ENCODE measurements at places on chromosomes 7 and 10.

DNA sequence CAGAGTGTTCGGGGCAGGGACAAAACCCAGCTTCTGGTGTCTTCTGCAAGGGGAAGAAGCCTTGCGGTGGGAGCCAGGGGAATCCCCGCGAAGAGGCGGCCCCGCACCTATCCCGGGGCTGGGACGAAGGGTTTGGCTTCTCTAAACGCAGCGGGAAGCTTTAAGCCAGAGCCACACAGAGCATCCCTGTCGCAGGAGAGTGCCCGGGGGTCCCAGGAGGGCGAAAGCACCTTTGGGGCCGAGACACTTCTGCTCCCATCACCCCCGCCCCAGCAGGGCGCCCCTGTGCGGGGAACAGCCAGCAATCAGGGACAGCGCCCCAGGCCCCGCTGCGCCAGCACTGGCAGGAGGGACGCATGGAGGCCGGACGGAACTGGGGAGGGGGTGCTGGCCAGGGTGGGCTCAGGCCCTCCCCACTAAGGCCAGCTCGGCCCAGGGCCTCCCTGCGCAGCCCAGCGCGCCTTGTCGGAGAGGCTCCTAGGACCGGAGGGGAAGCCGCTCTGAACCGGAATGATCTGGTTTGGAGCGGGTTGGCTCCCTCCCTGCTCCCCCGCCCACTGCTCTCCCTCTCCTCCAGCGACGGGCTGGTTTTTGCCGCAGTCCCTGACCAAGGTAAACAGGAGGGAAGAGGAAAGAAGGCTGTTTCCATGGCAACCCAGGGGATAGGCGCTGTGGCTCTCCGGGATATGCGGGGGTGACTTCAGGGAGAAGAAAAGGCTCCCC is 63.9 kb downstream of the TMEM209 start:
- DNase-seq, result peak; percentile 84

GRCh38 chr7:3404501-3404900 is 103.4 kb downstream of the SDK1 start:
- no peak for DNase-seq

GRCh38 chr10:91289305-91289704 is 68.8 kb downstream of the PCGF5 start:
- DNase-seq, result no peak

- DNase-seq, result no peak
Observed at GRCh38 chr10:73648975-73649829, 6.6 kb downstream of the SYNPO2L start.

GRCh38 chr7:83835424-83835823 is 186.5 kb upstream of the SEMA3E start:
- DNase-seq, result no peak

GRCh38 chr10:59362144-59362958 is at the start of gene FAM13C:
TSS of gene FAM13C (minus strand) at chr10:59362549. CDS start at chr10:59362460, 89 bp downstream.
- DNase-seq, result peak; percentile 70

- DNase-seq, result no peak
Observed at GRCh38 chr10:46515366-46515765, 41.1 kb downstream of the GPRIN2 start.

GRCh38 chr7:127916735-127917134 is 114.5 kb downstream of the LRRC4 start:
- DNase-seq, result no peak

DNA sequence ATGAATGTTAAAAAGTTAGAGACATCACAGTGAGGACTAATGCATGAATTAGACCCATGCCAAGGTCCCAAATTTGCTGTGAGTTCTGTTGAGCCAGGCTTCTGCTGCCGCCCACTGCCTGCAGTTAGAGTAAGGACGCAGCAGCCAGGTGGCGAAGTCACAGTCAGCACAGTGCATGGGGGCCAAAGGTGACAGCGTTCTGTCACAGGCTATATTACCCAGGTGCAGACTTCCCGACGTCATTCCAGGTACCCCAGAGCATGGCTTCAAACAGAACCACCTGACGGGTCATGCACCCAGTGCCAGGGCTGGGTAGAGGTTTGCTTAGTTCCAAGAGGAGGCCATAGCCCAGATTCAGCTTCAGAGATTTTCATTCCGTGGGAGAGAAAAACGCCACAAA is 33.9 kb upstream of the HMX3 start:
- DNase-seq, result no peak

- peak; percentile 74 for DNase-seq
Observed at GRCh38 chr7:127392182-127392565, 334 bp downstream of the ZNF800 start.

GRCh38 chr10:63346015-63346441 is 119.7 kb downstream of the JMJD1C start:
- DNase-seq, result no peak

- DNase-seq, result no peak
Observed at GRCh38 chr7:52154382-52154781, 837.8 kb upstream of the COBL start.

GRCh38 chr7:29857654-29858053 is 51.3 kb downstream of the WIPF3 start:
- DNase-seq, result no peak

- DNase-seq, result peak; percentile 73
Observed at GRCh38 chr10:30502266-30503060, 68.5 kb downstream of the MAP3K8 start.

DNA sequence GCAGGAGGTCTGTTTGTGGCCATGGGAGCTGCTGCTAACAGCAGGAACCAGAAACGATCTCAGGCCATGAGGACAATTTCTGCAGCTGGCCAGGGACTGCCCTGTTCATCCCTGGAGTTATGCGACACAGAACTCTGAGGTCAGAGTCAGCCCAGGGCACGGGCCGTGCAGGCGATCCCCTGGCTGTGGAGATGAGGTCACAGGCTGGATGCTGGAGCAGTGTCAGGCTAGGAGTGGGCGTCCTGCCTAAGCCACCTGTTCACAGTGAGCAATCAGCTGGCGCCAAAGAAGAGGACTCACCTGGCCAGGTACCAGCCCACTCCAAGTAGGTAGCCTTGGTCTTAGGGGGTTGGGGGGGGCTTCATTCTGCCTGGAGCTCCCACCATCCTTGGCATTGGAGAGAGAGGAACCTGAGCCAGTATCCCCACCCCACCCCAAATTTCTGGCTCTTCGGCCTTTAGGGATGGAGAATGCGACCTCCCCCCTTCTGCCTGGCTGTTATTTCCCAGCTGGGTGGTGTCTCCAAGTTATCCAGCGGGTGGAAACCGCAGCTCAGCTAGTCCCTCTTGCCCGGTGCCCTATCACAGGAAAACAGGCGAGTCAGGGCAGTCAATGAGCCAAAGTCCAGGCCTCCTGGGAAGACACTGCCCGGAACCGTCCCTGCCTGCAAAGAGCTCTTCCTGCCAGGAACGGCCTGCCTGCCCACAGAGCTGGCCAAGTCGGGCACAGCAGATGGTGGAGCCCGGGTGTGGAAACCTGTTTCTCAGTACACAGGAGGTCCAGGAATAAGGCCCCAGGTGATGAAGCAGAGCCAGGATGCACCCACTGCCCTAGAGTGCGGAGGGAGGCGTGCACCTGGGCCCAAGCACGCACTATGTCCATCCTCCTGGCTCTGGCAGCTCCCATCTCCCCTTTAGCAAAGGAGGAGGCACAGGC is 1.8 kb upstream of the TTYH3 start:
- DNase-seq, result no peak

DNA sequence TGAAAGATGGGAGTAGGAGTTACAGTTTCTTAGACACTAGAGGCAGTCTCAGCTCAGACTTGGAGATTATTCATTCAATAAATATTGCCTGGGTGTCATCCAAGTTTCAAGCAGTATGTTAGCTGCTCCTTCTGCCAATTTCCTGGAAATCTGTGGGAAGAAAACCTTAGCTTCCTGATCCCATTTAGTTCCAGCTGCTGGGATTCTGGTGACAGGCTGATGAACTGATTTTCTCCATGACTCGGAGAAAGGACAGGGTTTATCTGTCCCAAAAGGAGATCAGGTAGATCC is 95.8 kb downstream of the CLEC2L start:
- peak; percentile 84 for DNase-seq

DNA sequence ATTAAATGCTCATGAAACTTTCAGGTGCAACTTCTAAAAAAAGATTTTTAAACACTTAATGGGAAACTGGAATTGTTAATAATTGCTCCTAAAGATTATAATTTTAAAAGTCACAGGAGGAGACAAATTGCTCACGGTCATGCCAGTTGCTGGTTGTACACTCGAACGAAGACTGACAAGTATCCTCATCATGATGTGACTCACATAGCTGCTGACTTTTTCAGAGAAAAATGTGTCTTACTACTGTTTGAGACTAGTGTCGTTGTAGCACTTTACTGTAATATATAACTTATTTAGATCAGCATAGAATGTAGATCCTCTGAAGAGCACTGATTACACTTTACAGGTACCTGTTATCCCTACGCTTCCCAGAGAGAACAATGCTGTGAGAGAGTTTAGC is 79.3 kb downstream of the ITGB8 start:
- DNase-seq, result no peak

DNA sequence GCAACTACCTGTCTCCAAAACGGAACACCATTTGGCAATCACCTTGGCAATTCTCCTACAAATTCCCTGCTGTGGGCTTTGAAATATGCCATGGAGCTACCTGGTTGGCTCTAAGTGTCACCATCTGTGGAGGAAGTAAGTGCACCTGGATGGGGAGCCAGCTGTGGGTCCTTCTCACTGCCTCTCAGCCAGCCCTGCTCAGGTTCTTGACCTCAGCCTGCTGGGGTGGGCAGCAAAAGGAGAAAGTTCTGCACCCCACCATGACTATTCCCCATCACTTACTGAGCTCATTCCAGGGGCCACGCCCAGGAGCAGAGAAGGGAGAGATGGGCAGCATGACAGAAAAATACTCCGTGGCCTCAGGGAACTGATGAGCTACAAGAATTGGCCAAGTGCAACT is 158.7 kb downstream of the TNS3 start:
- DNase-seq, result no peak

GRCh38 chr10:132870426-132870825 is 71.9 kb downstream of the CFAP46 start:
- no peak for DNase-seq

DNA sequence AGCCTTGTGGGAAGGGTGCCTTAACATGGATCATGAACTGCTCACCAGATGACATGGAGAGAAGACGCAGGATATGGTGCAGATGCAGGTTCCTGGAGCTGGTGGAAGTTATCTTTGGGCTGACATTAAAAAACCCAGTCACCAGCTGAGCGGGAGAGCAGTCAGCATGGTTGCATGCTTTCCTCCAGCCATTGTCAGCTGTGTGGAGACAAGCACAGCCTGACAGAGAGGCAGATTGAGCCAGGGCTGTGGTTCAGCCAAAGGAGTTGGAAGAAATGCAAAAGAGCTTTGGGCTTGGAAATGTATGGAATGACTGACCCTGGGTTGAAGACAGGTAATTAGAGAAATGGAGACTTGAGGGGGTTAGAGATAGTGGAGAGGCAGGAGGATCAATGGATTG is 79.7 kb downstream of the CPVL start:
- DNase-seq, result no peak

GRCh38 chr7:94445696-94446194 is 51.0 kb downstream of the COL1A2 start:
- no peak for DNase-seq

DNA sequence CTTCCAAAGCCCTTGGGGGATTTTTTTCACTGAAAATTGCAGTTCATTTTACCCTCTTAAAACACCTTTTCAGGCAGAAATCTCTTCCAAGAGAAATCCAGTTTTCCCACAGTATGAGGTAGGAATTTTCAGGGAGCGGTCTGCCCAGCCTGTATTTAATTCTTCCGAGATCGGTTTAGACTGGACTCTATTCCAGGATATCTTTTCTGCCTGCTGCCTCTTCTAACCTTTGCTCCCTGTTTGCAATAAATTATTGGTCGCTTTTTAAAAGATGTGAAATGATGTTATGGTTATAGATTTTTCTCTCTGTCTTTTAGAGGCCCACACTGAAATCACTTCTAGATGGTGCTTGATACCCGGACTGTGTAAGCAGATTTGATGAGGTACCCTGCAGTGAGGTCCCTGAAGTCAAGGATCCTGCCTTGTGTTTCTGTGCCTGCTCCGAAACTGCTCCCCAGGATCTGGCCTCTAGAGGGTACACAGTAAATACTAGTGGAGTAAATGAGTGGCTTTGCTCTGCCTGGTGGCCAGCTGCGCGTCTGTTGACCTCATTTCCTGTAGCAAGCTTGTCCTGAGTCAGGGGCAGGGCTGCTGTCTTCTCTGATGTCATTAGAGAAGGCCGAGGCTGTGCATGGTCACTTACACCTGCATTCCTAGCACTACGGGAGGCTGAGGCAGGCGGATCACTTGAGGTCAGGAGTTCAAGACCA is 191.6 kb downstream of the FANK1 start:
- peak; percentile 20 for DNase-seq

DNA sequence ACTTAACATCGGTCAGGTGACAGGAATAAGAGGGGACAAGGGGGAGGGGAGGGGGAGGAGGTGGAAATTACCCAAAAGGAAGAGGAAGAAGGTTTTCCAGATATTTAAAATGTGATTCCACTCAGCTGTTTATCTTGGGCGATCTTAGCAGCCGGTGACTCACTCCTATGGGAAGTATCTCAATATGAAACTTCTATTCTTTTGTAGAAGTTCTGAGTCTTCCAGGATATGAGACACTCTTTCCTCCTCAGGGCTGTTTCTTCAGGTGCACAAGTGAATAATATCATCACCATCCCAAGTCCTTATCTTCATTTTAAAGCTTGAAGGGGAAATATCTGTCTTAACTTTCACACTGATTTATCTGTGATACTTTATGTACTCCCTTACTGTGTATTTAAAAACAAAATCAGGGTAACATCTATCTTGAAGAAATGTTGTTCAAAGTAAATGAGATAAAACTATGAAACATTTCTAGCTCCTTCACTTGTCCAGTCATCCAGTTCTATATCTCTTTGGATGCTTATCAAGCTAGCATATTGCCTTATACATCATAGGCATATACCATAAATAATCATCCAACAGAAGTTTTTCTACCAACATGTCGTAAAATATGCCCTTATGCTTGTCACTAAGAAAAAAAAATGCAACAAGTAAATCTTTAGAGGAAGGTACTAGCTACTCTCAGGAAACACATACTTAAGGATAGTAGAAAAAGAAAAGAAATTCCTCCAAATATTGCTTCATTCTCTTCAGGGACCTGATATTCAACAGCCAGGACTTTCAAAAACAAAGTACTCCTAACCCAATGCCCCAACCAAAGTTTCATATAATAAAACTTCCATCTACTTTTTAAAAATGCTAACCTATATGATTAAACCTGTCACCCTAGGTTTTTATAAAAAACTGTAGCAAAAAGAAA is 13.7 kb downstream of the DOCK4 start:
- peak; percentile 38 for DNase-seq

GRCh38 chr7:67621704-67622103 is 625.1 kb downstream of the TYW1 start:
- no peak for DNase-seq

All from AG20443 (cell line).